ENCODE measurements at places on chromosomes 11 and 22.

DNA sequence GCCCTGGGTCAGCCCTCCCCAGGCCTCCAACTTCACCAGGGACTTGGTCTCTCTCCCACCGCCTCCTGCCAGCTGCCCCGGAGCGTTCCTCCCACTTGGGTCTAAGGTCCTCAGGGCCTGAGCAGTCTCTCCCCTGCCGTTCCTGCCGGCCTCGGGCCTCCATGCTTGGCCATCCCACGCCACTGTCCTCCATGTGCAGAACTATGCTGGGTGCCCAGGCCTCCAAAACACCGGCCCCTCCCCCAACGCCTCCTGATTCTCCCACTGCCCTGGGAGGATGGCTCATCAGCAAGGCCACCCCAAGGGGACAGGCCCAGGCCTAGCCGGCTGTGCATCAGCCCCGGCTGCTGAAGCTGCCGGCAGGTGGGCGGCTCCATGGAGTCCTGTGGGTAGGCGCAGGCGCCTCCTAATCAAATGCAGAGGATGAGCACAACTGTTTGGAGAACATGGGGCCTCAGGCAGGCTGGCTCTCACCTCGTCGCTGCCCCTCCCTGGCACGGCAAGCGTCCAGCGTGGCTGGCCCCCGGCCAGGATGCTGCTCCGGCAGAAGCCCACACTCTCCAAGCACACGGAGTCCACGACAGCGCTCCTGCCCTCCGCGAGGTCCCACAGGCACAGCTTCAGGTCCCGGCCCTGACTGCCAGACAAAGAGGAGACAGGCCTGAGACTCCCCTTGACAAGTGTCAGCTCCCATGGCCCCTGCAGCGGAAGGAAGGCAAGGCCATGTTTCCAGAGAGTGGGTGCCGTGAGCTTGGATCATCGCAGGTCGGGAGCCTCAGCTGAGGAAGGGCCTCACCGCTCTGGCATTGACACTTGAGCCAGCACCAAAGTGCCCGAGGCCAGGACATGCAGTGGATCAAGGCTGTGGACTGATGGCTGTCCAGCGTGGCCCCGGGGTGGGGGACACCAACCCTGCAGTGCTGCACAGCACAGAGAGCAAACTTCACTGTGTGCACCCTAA is 42.6 kb downstream of the GNB1L start:
- no peak for DNase-seq

- no peak for DNase-seq
Measured at GRCh38 chr11:996681-997080, 39.8 kb downstream of the MUC6 start.

DNA sequence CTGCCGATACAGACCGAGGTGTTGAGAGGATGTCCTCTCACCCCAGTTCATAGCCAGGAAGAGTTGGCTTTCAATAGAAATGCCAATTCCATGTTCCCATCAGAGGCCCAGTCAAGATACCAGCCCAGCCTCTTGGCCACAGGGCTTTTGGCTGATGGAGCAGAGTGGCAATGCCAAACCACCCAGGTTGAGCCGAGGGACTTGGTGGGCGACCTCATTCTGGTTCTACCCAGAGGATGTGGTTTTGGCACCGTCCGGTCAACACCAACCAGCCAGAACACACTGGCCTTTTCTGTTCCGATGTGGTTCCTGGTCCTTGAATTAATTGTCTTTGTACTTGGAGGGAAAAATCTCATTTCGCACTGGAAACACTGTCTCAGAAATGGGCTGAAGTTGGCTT is 60.5 kb downstream of the COMMD9 start:
- no peak for DNase-seq

- DNase-seq = no peak
Measured at GRCh38 chr11:19808076-19808911, 95.7 kb downstream of the NAV2 start.

- DNase-seq = no peak
Measured at GRCh38 chr11:70876685-70877084, 375.7 kb downstream of the SHANK2 start.

GRCh38 chr11:79296141-79296540 is 144.7 kb downstream of the TENM4 start:
- no peak for DNase-seq

DNA sequence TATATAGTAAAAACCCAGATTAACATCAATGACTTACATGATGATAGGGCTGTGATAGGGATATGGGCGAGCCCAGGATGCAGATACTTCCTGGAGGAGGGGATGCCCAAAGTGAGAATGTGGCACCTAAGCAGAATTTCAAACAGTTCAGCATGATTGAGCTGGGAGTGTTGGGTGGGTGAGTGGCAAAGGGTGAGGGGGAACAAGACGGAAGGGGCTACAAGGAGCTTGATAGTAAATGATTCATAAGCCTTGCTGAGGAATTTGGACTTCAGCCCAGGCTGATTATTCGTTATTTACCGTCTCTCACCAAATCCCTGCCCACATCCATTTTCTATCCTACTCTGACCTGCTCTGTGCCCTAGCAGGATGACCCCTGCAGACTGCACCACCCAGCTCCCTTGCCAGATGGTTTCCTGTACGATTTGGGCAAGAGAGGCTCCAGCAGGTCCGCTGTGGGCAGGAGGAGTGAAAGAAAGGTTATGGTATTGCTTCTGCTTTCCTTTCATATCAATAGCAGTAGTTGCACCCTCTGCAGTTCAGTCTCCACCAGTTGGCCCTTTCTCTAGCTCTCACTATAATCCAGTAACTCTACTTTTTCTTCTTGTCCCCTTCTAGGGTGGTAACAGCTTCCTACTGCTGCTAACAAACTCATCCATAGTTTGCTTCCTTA is 30.3 kb upstream of the SIK2 start:
- DNase-seq = no peak

- DNase-seq = no peak
Measured at GRCh38 chr11:19432370-19433061, 191.8 kb upstream of the E2F8 start.

DNA sequence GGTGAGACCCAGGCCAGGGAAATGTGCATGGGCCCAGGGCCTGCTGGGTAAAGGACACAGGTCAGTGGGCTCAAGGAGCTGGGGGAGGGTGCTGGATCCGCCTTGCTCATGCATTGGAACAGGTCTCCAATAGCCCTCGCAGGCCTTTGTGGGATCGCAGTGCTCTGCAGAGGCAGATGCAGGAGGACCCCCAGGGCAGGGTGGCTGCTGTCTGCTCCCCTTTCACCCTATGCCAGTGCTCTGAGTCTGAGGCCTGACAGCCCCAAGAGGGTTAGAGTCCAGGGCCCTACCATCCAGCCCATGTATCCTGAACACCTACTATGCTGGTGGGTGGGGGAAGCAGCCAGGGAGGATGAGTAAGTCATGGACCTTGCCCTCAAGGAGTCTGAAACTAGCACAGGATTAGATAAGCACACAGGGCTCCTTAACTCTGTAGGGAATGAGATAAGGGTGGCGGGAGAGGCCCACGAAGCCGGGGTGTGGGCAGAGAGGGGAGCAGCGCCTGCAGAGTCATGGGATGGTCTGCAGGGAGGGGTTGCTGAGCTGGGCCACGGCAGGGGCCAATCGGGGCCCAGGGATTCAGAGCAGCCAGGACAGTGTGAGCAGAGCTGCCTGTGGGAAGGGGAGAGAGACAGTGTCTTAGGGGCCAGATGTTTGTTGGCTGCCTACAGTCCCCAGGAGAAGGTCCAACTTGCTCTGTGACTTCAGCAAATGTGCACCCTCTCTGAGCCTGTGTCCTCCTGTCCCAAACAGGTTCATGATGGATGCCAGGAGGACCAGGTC is 10.5 kb upstream of the EHD1 start:
- DNase-seq = no peak

- no peak for DNase-seq
Measured at GRCh38 chr11:2553886-2554285, 109.1 kb downstream of the KCNQ1 start.

DNA sequence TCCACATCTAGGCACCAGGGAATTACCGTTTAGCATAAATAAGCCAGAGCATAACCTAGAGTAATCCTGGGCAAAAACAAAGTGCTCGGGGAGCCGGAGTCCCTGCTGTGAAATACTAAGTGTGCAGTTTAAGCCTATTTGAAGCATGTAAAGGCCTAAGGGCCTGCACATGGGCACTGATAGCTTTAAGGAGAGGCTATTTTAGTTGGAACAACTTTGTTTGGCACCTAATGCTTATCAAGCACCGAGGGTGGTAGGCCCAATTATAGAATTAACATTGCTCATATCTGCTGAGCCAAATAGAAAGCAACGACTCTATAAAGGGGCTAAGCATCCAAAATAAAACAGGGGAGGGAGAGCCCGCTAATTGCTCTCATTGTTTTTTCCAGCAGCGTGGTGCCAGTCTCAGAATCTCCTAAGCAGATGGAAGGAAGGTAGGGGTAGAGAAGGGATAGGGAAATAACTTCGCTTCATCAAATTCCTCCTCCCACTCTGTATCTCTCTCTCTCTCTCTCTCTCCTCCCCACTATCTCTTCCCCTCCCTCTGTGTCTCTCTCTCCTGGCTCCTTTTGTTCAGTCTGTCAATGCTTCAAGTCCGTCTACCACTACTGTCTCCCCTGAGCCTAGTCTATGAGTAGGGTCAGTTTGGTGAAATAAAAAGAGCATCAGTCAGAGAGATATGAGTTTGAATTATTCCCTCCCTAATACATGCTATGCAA is 292.8 kb downstream of the NXPE2 start:
- no peak for DNase-seq

GRCh38 chr11:76802151-76802550 is 19.0 kb downstream of the TSKU start:
- no peak for DNase-seq

GRCh38 chr11:111976767-111977145 is 39.6 kb downstream of the DIXDC1 start:
- no peak for DNase-seq

GRCh38 chr22:46813816-46814597 is 51.6 kb downstream of the TBC1D22A start:
- no peak for DNase-seq

GRCh38 chr11:111602865-111603610 is 789 bp downstream of the SIK2 start:
- no peak for DNase-seq

- no peak for DNase-seq
Measured at GRCh38 chr11:73171436-73172161, 29.5 kb upstream of the FCHSD2 start.

DNA sequence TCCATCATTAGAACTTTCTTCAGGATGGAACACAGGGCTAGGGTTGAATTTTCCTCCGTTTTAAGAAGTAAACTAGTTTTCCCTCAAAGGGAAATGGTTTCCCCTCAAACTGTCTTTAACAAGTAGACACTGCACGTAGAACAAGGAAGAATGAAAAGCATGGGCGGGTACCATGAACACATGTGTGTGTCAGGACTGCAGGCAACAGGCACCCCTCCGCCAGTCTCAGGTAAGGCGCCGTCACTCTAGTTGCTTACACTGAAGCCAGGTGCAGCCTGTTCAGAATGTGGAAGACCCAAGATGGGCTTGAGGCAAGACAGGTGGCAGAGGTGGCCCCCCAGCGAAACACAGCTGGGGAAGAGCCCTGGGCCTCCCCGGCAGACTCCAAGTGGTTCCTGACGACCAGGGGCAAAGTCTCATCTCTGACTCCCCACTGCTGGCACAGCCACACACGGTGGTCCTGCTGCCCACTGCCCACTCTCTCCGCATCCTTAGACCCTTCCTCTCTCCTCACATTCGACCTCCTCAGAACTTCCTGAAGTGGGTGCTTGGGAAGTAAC is 25.4 kb upstream of the MOB2 start:
- DNase-seq = no peak

GRCh38 chr11:65591939-65592857 is 3.4 kb downstream of the KCNK7 start:
- DNase-seq = no peak

DNA sequence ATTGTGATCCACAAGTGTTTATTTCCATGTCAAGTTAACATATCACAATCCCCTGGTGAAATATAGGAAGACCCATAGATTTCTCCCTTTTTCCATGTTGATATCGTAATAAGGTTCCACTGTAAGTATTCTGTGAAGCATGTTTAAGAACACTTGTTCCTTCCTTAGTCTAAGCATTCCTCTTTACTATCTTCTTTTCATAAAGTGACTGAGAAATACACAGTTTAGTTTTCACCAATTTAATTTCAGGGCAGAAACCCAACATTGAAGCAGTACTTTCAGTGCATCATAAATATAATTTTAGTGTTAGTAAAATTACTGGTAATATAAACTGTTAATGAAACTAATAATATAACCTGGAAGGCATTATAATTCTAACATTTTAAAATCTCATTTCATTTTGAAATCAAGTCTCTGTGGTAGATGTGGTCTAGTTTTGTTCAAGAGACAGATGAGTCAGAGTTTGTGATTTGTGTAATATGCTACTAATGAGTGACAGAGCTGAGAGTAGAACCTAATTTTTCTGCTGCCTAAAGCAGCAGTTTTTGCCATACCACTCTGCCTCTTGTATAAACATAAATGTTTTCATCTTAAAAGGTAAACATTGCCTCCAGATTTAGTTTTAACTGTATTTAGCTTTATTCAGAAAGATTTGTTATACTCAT is 79.4 kb downstream of the ATM start:
- DNase-seq = no peak

GRCh38 chr11:119149018-119149785 is at the start of gene ABCG4:
TSS of gene ABCG4 (plus strand) at chr11:119149052. CDS start at chr11:119149966, 914 bp downstream.
- no peak for DNase-seq

- DNase-seq = no peak
Measured at GRCh38 chr11:29019960-29020683, 911.9 kb downstream of the METTL15 start.

DNA sequence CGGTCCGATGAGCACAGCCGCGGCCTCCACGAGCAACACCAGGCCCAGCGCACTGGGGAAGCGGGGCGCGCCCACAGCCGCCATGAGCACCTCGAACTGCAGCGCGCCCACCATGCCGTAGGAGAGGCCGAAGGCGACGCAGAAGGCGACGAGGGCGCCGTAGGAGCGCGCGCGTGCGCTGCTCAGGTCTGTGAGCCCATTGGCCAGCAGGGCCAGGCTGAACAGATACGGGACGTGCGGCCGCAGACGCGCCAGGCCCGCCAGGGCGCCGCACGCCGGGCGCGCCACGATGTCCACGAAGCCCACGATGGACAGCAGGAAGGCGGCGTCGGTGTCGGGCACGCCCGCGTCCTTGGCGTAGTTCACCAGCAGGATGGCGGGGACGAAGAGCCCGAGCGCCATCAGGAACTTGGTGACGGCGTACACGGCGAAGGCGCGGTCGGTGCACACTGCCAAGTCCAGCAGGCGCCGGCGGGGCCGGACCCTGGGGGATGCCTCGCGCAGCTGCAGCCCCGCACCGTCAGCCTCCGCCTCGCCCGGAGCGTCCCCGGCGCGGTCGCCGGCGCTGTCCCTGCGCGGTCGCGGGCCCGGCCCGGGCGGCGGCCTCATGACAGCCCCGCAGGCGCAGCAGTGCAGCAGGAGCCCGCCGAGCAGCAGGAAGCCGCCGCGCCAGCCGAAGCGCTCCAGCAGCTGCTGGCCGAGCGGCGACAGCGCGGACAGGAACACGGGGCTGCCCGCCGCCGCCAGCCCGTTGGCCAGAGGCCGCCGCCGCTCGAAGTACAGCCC is 2.9 kb downstream of the SLC16A8 start:
- no peak for DNase-seq

- DNase-seq = no peak
Measured at GRCh38 chr22:37996079-37996478, 11.7 kb upstream of the SOX10 start.
